ENCODE measurements at places on chromosomes 3 and 15.

DNA sequence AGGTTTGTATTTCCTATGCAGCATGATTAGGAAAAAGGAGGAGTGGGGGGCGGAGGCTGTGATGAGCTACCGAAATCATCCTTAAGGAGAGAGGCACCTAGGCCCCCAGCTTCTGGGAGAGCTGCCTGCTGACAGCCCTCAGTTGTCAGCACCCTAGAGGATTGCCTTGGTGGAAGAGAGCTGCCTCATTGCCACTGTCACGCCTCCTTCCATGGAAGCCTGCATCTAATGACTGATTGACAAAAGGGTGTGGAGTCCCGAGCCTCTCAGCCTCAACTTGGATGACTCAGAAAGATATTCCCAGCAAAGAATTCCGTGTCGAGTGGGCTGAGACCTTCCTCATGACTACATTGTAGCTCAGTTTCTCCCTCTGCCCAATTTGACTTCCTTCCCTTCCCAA is 320.4 kb upstream of the PROK2 start:
- DNase-seq, result no peak

- DNase-seq, result no peak
These were observed 142.3 kb upstream of the CHL1 start for GRCh38 chr3:54240-54639.

- DNase-seq, result no peak
These were observed 220.9 kb upstream of the LRRFIP2 start for GRCh38 chr3:37395286-37395685.

DNA sequence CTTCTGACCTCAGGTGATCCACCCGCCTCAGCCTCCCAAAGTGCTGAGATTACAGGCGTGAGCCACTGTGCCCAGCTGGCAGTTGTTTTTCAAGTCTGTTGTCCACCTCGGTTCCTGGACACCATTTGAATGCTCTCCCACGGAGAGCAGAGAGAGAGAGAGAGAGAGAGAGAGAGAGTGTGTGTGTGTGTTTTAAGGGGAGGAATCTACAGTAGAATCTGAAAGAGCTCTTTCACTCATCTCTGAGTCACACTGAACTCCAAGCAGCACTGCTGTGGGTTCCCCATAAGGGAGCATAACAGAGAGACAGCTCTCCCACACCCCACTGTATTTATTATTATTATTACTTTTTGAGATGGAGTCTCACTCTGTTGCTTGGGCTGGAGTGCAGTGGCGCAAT is 156.6 kb downstream of the RPLP1 start:
- DNase-seq, result no peak

Data from AG08396 (cell line).